Smooth muscle cell of trachea (primary cell): ENCODE measurements at places on chromosomes 5 and 9. TPM values are rescaled to one million over a fixed set of nuclear protein-coding genes. Genes with fewer than 3 reads are reported as not detected.

The ARHGEF39 gene
- 0.50 and 2.9 TPM in 2 replicates for total RNA-seq

The PAIP1 gene
- 80.3 and 95.6 TPM in 2 replicates for total RNA-seq

The RNF180 gene
- 0.83 and 2.0 TPM in 2 replicates for total RNA-seq

The RELL2 gene
- total RNA-seq: 2.2 and 2.3 TPM in 2 replicates

The CDC25C gene
- total RNA-seq: 0.66 and 13.7 TPM in 2 replicates

The CRHBP gene
- under 0.01 and 3.5 TPM in 2 replicates for total RNA-seq

The TAF1L gene
- under 0.01 TPM in 2 replicates for total RNA-seq

The BNC2 gene
- 36.1 and 52.5 TPM in 2 replicates for total RNA-seq
